ENCODE measurements at places on chromosomes 12 and 14. TPM values are rescaled to one million over a fixed set of nuclear protein-coding genes. Genes with fewer than 3 reads are reported as not detected.

The FAM186B gene
- 0.09 TPM for total RNA-seq

The DHH gene
- not detected for total RNA-seq

The MRPS35 gene
- 52.2 TPM for total RNA-seq

The TAS2R9 gene
- 0.30 TPM for total RNA-seq

The ZNF891 gene
- 0.89 TPM for total RNA-seq

The LRP1-AS gene
- not detected for total RNA-seq

The ATP2B1 gene
- total RNA-seq, result 90.9 TPM

The FOXN3 gene
- total RNA-seq, result 18.1 TPM

The SH2B3 gene
- 37.8 TPM for total RNA-seq

The RPGRIP1 gene
- total RNA-seq, result not detected

The KRT75 gene
- not detected for total RNA-seq

The CD163 gene
- total RNA-seq, result not detected
